Activated CD4-positive, alpha-beta T cell treated with anti-CD3 and anti-CD28 coated beads, Interleukin-2, amount 50 U/mL, for 16 hours (primary cell): ENCODE measurements at places on chromosomes 4 and X.

DNA sequence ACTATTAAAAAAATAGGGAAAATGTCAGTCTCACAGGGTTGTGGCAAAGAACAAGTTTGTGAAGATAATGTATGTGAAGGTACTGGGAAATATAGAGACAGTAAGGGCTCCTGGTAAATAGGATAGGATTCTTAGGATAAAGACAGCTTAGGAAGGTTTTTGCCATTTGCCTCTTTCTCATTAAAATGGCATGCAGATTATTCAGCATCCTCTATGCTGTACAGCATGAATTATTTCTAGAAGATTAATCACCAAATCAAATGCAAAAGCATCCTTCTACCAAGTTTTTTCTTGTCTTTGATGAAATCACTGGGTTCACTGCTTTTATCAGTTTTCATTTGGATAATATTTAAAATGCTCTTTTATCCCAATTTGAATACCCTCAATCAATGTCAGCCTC, 142.8 kb downstream of the NDST3 start:
- no peak for DNase-seq

- no peak for DNase-seq
Measured at GRCh38 chr4:186904101-186904500, 180.4 kb upstream of the FAT1 start.

DNA sequence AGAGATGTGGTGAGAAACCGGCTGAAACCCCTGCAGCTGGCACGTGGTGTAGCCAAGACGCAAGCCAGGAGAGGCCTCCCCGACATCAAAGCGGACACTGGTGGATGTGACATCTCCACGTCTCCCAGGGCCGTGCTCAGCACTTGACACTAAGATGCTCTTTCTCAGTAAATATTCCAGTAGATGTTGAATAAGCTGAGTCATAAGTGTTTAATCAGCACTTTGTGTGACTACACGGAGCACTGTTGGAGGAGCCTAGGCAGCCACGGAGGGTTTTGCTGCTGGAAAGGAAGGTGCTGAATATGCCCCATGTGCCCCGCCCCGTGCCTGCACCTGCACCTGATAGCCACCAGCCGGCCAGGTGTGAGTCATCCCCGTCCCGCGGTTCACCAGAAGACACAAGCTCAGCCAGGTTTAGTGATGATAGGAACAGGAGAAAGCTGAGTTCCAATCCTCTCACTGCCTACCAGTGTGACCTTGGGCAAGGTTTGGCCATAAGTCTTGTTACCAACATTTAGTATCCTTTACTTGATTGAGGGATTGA, 29.0 kb upstream of the C4orf50 start:
- DNase-seq, result no peak

DNA sequence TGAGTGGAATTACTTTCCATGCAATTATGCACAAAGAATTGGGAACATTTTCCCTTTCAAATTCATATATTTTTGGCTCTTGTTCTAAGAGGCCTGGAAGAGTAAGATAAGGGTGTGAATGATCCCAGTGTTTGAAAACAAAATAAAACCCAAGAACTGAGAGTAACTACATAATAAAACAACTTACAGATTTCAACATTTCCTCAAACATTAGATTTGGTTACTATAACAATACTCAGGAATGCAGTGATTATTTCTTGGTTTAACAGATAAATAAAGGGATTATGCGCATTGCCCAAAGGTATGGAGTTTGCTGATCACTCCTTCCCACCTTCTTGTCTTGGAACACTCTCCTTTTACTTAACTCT, 292.5 kb downstream of the CAMK2D start:
- DNase-seq, result no peak

- DNase-seq, result no peak
Measured at GRCh38 chr4:37615720-37616063, 70.5 kb downstream of the RELL1 start.

GRCh38 chr4:112931001-112931400, 118.5 kb upstream of the ANK2 start:
- no peak for DNase-seq

DNA sequence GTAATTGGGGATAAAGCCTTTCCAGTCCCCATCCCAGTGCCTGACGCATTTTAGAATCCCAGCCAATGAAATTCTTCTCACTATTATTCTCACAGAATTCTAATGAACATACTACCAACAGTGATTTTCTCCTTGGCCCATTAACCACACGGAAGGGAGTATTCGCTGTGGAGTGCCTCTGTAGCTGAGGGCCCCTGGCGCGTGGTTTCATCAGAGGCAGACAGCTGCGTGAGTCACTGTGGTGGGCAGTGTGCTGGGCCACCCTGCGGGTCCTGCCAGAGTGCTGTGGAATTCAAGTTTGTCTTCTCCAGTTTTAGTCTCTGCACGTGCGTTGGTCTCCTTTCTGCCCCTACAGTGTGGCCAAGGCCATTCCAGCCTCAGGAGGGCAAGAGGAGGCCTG, 335.4 kb upstream of the FAT1 start:
- DNase-seq, result no peak
